Activated T-cell treated with anti-CD3 and anti-CD28 coated beads, Interleukin-2, amount 50 U/mL, for 1 hour (primary cell): ENCODE measurements at places on chromosomes 3 and 15.

DNA sequence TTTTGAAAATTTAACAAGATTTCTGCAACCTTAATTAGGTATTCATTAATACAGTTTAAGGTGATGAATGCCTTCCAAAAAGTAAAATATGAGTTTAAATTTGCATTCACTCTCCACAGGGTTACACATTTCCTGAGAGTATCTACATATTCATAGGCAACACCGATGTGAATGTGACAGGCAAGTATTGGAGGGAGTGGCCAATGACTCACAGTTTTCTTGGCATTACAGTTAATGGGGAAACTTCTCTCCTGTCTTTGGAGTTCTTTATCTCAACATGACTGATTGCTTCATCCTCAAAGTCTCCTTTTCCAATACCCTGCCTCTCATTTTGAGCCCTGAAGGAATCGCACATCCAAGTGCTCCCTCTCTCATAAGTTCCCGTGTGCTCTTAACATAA is 181.9 kb upstream of the CHL1 start:
- no peak for DNase-seq

GRCh38 chr3:107076946-107077345 is 300.3 kb upstream of the CCDC54 start:
- no peak for DNase-seq

GRCh38 chr15:39131609-39132008 is 449.3 kb upstream of the THBS1 start:
- DNase-seq = no peak

GRCh38 chr3:101091489-101091888 is 98.3 kb upstream of the ABI3BP start:
- no peak for DNase-seq

- DNase-seq = peak; percentile 2
Observed at GRCh38 chr15:25171111-25171811, 216.5 kb downstream of the SNRPN start.

DNA sequence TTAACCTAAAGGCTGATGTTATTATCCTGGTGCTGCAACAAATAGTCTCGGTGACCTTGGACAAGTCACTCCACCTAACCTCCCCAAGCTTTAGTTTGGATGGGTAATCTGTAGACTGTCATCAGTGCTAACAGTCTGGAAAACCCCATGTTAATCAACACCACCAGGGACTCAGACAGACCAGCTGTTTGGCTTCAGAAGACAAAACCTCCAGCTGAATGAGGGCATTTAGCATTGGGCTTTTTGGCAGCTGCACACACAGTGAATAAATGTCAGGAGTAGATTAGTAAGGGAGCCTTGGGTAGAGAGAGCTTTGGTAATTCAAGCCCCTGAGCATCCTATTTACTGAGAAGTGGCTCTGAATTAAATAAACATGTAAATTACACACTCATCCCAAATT is 24.9 kb upstream of the C3orf80 start:
- DNase-seq = no peak

DNA sequence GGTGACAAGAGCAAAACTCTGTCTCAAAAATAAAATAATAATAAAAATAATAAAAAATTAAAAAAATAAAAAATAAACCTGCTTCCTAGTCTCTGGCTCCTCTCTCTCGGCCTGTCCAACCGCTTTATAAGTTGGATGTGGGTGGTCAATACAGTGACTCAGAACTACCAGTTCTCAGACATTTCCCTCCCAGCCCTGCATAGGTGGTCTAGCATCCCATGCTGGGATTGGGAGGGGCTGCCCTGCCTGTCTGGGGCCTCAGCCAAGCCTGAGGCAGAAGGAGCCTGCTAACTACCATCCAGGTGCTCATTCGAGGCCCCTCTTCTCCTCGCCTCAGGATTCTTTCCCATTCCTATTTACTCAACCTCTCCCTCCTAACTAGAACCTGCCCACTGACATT is 33.3 kb upstream of the BLM start:
- no peak for DNase-seq

DNA sequence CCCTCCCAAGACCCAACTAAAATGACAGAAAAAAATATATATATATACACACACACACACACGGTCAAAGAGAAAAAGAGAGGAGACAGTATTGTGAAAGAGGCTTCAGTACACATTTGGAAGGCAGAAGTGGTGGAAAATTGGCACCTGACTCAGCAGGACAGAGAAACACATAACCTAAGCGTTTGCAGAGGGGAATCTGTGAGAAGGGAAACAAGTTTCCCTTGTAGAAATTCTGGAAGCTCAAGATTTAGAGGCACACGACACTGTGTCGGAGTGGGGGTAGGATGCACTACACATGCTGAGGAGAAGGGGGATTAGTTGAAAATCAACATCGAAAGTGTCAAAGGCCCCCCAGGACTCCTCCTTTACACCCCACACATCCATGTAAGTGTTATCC is 53.1 kb downstream of the PAK2 start:
- no peak for DNase-seq

GRCh38 chr3:51646091-51646490 is 25.0 kb upstream of the TEX264 start:
- DNase-seq = no peak
